Activated T-cell treated with anti-CD3 and anti-CD28 coated beads for 4 hours (primary cell): ENCODE measurements at places on chromosomes 3 and 15.

GRCh38 chr3:143464850-143465249 lies 345.3 kb downstream of the CHST2 start:
- DNase-seq: no peak

- DNase-seq: no peak
Observed at GRCh38 chr15:33310481-33311311, at the start of gene RYR3. Gene RYR3, plus strand, starts transcription at chr15:33310967. Its CDS starts 79 bp downstream, at chr15:33311046.

- DNase-seq: no peak
Observed at GRCh38 chr15:86872782-86873181, 793.1 kb downstream of the AGBL1 start.

DNA sequence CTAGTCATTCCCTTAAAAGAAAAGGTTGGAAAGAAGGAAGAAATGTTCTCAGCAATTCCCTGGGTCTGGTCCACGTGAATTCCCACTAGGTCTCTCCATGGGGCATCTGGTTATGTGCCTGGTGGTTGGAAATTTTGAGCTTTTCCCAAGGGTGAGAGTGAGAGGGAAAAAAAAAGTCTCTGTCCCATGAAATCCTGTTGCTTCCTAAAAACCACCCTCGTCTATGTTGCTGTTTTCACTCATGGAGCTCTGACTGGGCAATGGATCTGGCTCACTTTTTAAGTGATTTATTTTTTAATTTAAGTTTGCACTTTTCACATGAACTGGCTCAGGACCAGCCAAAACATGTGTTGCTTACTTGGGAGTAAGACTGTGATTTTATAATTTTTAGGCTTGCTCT lies 190.1 kb downstream of the CHST2 start:
- DNase-seq: no peak

DNA sequence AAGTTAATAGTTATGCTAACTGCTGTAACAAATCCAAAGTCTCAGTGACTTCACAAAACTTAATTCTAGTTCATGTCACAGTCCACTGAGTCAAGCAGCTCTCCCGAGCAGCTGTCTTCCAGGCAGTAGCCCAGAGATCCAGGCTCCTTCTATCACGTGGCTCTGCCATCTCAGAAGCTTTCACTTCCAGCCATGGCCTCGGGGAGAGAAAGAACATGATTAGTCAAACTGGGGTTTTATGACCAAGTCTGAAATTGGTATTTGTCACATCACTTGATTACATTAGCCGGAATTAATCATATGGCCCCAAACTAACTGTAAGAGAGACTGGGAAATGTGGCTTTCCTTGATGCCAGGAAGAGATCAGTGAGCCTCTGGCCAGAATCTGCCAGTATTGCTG lies 70.2 kb upstream of the DGKG start:
- DNase-seq: no peak

- DNase-seq: no peak
Observed at GRCh38 chr15:45606413-45606812, 19.2 kb downstream of the BLOC1S6 start.

DNA sequence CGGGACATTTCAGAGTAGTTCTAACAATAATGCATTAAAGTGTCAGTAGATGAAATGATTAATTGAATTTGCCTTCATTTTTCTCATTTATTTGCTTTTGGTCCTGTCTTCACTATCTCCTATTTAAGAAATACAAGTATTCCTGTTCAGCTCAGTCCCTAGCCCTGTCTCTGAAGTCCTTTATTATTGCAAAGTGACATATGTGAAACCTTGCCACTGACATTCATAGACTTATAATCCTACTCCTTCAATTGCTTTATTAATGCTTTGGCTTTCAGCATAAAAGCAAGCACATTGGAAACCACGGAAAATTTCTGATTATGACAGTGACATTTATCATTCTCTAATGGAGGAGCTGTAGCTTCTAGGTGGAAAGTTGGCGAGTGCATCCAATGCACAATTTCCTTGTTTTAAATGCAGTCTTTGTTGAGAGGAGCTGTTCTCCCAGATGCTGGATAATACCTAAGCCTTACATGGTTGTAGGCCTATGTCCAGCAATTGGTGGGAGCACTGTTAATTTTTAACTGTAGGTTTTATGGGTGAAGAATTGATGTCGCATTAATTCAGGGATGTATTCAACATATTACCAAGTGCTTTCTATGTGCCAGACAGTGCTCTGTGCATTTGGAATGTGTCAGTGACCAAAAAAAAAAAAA lies 337.8 kb downstream of the FEZF2 start:
- no peak for DNase-seq

GRCh38 chr15:46556010-46556409 lies 921.2 kb downstream of the SQOR start:
- no peak for DNase-seq

GRCh38 chr15:68492855-68493254 lies 60.9 kb upstream of the ITGA11 start:
- DNase-seq: no peak

GRCh38 chr15:39598186-39598850 lies 17.4 kb downstream of the THBS1 start:
- DNase-seq: no peak
